Calu3 (cell line): ENCODE measurements at places on chromosomes 4 and X. TPM values are rescaled to one million over a fixed set of nuclear protein-coding genes. Genes with fewer than 3 reads are reported as not detected.
A peak's percentile ranks its signal among the peaks of the same experiment; 100 is the strongest.

GRCh38 chr4:141126769-141127168, 6.5 kb downstream of the RNF150 start:
- DNase-seq = no peak
- H3K4me3 ChIP-seq = no peak overlapping the region
- H3K27me3 ChIP-seq = peaks cover 41% of the 10 kb centered on the region
- H3K27ac ChIP-seq = no peak overlapping the region
- H3K36me3 ChIP-seq = no peaks in the 10 kb centered on the region
- no peaks in the 10 kb centered on the region for H3K4me1 ChIP-seq

GRCh38 chr4:142556048-142556447, 290.1 kb downstream of the INPP4B start:
- peaks cover 65% of the 10 kb centered on the region for H3K4me1 ChIP-seq
- no peak for DNase-seq
- peak overlapping the region; percentile 91 for H3K27ac ChIP-seq
- no peak overlapping the region for H3K4me3 ChIP-seq
- no peaks in the 10 kb centered on the region for H3K27me3 ChIP-seq

Gene OPRPN
- not detected in 2 replicates for total RNA-seq

Gene PABPC1L2A
- not detected in 2 replicates for total RNA-seq

GRCh38 chr4:13427599-13428325, 56.4 kb downstream of the RAB28 start:
- peaks cover 16% of the 10 kb centered on the region for H3K4me1 ChIP-seq
- H3K27ac ChIP-seq = no peak overlapping the region
- no peak for DNase-seq

Gene CRMP1
- total RNA-seq = not detected in 2 replicates

DNA sequence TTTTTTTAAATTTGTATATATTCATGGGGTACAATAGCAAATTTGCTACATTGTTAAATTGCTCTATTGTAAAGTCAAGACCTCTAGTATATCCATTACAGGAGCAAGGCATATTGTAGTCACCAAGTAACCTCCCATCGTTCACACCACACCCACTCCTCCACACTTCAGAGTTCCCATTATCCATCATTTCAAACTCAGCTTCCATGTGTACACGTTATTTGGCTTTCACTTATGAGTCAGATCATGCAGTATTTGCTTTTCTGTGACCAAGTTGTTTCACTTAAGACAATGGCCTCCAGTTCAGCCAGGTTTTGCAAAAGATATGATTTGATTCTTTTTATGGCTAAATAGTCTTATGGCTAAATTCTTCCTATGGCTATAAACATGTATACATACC, 2614.2 kb downstream of the PCDH7 start:
- no peak overlapping the region for H3K27ac ChIP-seq
- H3K27me3 ChIP-seq = no peaks in the 10 kb centered on the region
- DNase-seq = no peak
- no peaks in the 10 kb centered on the region for H3K36me3 ChIP-seq
